ENCODE measurements at places on chromosomes 5 and 9. TPM values are rescaled to one million over a fixed set of nuclear protein-coding genes. Genes with fewer than 3 reads are reported as not detected.

DNA sequence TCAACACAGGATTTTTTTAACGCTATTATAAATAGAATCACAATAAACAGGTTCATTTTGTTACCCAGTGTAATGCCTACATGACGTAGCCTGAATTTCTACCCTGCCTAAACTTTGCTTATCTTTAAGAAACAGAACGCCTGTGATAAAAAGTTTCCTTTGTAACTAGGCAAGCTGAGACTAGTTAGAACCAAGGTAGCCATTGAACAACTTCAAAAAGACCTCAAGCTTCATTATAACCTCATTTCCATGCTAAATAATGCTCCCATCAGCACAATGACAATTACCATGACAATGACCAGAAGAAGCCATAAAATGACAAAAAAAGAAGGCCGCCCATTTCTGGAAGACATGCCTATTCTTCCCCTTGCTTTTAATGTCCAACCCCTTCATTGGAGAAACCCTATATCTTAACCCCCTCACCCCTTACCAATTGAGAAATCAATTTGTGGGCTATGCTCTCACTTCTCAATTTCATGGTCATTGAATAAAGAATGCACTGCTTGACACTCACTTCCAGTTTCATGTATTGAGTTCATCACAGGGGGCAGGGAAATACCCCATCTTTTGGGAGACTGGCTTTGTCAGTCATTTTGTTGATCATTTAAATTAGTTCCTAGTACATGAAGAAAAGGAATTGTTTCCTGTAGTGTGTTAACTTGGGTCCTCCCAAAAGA lies 276.8 kb downstream of the MCTP1 start:
- no peak for DNase-seq

GRCh38 chr5:10339058-10339811 lies 14.3 kb upstream of the MARCHF6 start:
- DNase-seq = no peak

GRCh38 chr9:98080326-98080725 lies 23.8 kb downstream of the NANS start:
- DNase-seq = no peak

- DNase-seq = no peak
Observed at GRCh38 chr9:86907346-86907745, 40.0 kb downstream of the GAS1 start.

DNA sequence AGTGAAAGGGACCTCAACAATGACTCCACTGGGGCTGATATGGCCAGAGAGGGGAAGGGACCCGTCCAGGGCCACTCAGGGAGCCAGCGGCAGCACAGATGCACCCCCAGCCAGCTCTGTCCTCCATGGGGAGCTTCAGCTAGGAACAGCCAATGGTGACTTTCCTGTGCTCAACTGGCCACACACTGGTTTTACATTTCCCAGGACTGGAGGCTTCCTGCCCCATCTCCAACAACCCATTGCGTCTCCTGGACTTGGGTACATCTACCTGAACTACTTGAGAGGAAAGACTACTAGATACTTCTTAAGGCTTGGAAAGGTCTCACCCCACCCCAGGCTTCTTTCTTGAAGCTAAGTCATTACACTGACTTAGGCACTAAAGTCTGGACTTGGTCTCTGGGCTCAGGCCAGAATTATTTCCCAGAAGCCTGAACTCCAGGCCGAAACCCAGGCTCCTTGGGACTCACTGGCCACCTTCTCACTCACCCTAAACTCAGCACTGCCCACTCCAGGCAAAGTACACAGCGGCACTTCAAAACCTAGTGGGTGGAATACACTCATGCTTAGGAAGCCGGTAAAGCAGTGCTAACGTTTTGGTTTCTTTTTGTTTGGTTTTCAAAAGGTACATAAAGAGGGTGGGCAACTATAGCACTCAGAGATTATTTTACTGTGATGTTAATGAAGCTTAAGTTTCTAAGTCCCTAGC lies 1.5 kb downstream of the IGFBPL1 start:
- no peak for DNase-seq

GRCh38 chr5:149870232-149870631 lies 74.4 kb downstream of the PDE6A start:
- DNase-seq = no peak

DNA sequence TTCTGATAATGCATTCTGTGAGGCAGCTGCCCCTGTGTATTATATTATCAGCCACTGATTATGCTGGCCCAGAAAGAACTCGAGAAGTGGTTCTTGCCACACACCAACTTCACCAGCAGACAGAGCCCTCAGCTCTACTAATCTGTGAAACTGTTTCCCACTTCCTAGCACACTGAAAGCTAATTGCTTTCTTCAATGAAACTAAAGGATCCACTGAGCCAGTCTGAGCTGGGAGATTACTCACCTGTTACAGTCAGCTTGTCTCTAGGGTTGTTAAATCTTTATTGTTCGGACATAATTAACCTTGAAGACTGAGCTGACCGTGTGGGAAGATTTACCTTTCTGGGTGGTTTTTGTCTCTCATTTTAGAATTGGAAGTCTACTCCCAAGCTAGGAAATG lies 263.2 kb downstream of the KCTD16 start:
- no peak for DNase-seq

DNA sequence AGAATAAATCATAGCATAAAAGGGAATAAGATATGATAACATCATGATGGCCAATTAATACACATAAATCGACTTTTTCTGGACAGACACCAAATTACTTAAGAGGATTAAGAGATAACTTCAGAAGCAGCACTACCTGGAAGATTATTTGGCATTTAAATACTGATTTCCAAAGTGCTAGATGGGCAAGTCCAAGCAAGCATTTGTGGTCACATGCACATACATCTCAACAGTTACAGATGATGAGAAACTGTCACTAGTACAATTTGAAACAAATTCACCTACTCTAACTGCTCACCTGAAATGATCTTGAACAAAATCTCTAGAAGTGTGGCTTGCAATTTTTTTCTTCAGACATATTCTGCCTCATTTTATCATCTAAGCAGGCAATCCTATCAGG lies 26.8 kb upstream of the RASGEF1C start:
- no peak for DNase-seq

- DNase-seq = no peak
Observed at GRCh38 chr5:10595672-10596309, 31.9 kb downstream of the ANKRD33B start.

- DNase-seq = no peak
Observed at GRCh38 chr5:85458319-85458718, 1073.6 kb upstream of the EDIL3 start.

DNA sequence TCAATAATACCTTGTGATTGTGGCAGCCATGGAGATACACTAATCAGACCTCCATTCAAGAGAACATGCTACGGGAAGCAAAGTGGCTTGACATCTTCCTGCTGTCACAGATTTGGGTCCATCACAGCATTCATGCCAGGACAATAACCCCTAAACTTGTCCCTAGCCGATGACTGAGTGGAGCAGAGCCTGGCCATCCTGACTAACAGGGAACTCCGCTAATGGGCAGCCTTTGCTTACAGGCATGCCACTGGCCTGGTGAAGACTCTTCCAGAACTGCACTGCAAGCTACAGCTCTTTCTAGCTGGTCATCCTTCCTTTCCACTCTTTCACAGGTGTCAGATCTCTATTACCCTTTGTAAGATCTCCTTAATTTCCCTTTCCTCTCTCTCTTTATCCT lies 16.0 kb downstream of the FAM174A start:
- no peak for DNase-seq

- peak; percentile 31 for DNase-seq
Observed at GRCh38 chr9:19934301-19934871, 145.5 kb upstream of the SLC24A2 start.

DNA sequence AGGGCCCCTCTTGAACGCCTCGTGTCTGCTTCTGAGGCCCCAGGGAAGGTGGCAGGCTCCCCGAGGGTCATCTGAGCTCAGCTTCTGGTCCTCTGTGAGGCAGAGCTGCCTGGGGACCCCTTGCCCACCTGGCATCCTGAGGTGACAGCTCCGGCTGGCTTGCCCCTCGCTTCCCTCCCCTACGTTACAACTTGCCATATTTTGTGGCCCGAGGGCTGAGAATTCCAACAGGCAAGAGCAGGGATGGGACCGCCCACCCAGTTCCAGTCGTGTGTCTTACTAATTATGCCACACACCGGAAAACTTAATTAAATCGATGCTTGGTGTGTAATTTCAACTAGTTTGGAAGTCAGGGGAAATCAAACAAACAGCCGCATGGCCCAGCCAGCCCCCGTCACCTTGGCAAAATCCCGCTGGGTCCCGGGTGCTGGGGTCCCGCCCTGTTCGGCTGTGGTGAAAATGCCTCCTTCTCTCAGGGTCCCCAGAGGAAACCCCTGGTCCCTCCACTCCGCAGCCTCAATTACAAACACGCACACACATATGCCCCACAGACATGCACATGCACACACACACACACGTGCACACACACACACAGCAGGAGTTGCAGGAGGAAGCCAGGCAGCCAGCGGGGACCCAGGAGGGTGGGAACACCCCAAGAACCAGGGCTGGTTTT lies 221.0 kb upstream of the IER5L start:
- DNase-seq = no peak

DNA sequence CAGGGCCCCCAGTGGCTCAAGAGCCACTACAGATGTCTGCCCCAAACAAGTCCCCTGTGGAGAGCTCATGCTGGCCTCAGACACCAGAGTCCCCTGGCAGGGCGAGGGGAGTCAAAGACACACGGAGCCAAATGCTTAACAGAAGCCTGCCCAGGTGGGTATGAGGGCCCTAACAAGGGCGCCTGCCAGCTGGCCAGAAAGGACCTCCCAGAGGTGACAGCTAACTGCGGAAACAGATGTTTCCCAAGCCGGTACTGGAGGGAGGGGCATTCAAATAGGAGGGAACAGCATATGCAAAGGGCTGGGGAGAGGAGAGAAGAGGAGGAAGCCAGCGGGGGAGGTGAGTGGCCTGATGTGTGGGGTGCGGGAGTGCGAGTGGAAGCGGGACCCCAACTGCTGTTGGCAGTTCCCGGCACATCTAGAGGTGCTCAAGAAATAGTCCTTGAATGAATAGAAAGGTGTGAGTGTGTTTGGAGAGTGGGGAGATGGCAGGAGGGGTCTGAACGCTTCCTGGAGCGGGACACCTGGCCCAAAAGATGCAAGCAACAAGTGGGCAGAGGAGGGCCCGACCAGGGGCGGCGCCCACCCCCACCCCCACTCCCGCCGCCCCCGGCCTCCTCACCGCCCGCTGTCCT lies 824 bp downstream of the MXD3 start:
- DNase-seq = no peak

DNA sequence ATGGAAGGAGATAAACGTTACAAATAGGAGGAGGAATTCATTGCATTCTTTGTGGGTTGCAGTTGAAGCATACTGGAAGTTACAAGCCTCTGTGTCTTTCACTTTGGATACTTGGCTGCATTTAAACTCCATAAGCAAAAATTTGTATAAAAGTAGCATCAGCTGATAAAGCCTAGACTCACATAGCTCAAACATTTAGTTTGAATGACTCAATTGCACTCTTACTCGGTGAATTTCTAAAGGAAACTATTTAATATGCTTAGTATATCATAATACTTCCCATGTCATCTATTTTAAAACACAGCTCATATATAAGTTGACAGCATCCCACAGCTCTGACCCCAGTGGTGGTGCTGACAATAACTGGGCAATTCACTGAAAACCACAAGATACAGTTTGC lies 596.6 kb upstream of the ZNF608 start:
- no peak for DNase-seq

GRCh38 chr9:120151806-120152205 lies 428.2 kb downstream of the CDK5RAP2 start:
- no peak for DNase-seq

- DNase-seq = no peak
Observed at GRCh38 chr9:75889977-75890471, 449 bp upstream of the PCSK5 start.

DNA sequence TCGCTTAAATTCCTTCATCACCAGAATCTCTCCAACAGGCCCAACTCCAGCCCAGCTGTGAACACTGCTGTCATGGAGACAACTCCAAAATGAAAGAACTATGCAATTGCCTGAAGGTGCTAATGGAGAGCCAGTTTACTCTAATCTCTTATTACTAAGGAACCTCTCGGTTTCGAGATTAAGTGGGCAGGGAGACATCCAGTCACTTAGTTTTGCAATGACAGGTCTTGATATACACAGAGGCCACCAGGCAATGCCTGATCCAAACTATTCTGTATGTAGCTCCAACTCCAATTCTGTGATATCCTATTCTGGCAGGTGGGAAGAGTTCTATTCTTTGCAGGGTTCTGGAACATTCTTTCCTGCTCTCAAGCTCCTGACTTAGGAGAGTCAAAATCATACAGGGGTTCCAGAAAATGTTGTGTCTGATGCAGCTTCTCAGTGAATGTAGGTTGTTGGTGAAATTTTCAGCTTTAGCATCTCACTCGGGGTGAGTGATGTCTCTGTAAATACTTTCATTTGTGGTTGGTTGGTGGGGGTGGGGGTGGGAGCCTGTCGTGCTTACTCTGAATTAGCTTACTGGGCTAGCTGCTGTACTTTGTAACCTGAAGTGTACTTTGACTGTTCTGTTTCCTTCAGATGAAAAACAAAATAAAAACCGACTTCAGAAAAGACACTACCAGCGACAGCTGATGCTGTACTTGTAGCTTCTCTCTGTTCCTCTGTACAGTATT lies 170.9 kb downstream of the PALM2AKAP2 start:
- no peak for DNase-seq

- no peak for DNase-seq
Observed at GRCh38 chr5:169886033-169886432, 94.3 kb downstream of the INSYN2B start.

DNA sequence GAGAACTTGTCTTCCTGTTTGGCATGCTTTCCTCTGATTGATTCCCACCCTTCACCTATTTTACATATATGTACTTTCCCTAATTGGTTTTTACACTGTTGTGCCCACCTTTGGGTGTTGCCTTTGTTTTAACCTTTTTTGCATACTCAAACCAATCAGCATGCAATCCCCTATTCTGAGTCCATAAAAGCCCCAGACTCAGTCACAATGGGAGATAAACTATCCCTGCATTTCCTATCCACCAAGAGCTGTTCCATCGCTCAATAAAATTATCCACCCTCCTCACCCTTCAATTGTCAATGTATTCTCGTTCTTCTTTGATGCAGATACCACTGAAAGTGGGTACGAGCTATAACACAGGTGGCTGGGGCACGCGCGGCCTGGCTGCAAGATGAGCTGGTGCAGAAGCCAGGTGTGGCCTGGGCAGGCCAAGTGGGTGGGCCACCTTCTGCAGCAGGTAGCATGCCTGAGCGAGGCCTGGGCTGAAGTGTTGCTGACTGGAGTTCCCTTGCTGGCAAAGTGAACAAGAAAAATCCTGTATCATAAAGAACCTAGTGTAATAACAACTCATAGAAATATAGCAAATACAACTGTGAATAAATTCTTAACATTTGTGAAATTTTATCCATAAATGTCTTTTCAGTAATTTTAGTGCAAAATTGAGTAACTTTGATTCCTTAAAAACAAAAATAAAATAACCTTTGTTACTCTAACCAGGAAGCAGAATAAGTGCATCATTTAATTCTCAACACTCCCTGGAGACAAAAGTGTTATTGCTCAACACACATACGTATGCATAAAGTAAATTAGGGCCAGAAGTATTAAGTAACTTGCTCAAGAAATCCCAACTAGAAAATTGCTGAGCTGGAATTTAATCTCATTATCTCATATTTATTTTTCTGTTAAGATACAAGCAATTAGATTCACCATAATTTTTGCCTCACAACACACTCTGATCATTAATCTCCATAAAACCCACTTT lies 685.3 kb upstream of the EDIL3 start:
- no peak for DNase-seq

Gene CARTPT
- total RNA-seq = not detected

Gene FBXW11
- 97.6 TPM for total RNA-seq

Gene ECSCR
- total RNA-seq = 59.3 TPM

Gene TMEFF1
- not detected for total RNA-seq

Gene FOXD4L6
- not detected for total RNA-seq

Gene GPR150
- 0.25 TPM for total RNA-seq

Gene AIF1L
- total RNA-seq = 93.8 TPM

Gene MARCOL
- total RNA-seq = not detected

Gene WNT8A
- total RNA-seq = not detected
